ENCODE measurements at places on chromosomes 12 and 14.

GRCh38 chr12:82832096-82832495, 145.4 kb downstream of the TMTC2 start:
- no peak for DNase-seq

DNA sequence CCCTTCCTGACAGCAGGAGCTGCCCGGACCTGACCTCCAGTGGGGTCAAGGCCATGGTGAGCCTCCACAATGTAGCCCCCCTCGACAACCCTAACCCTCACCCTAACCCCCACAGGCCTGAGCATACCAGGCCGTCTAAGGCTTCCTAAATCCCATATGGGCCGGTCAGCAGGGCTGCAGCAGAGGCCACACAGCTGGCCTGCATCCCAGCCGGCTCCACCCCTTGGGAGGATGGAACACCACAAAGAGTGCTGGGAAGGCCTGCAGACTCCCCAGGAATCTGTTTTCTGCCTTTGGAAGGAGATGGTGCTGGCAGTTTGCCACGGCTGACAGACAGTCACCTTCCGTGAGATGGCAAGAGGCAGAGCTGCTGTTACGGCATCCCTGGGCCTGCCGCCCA, 2.8 kb downstream of the TMEM179 start:
- DNase-seq = peak; percentile 2

DNA sequence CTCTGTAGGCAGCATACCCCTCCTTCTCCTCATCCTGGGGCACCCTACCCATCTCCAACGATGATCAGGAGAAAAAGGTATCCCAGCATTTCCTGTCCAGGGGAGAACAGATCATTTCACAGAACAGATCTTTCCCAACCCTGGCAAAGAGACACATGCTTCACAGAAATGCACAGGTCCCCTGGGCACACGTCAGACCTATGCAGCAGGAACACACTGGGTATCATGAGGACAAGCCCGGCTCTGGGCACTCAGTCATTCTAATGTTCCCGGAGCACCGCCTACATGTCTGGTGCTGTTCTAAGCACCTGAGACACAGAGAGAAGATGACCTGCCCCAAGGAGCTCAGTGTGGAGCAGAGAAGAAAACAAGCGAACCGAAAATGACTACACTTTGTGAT, 56.2 kb downstream of the ACTN1 start:
- no peak for DNase-seq

DNA sequence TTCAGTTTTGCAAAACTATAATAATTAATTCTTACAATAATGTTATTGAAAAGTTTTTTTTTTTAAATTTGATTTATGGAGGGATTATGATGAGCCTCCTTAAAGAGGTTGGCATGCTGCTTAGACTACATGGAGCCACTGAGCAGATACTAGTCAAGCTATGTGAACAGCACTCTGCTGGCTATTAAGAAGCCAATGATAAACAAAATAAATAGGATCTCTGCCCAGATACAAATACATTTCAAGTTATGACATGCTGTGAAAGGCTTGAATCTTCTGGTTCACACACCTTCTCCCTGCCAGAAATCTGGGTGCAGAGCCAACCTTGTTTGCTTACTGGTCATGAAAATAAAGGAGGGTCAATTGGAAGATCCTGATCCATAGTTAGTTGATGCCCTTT, 107.4 kb upstream of the NAV3 start:
- no peak for DNase-seq

- peak; percentile 51 for DNase-seq
Measured at GRCh38 chr14:91185721-91186120, 58.8 kb downstream of the GPR68 start.

DNA sequence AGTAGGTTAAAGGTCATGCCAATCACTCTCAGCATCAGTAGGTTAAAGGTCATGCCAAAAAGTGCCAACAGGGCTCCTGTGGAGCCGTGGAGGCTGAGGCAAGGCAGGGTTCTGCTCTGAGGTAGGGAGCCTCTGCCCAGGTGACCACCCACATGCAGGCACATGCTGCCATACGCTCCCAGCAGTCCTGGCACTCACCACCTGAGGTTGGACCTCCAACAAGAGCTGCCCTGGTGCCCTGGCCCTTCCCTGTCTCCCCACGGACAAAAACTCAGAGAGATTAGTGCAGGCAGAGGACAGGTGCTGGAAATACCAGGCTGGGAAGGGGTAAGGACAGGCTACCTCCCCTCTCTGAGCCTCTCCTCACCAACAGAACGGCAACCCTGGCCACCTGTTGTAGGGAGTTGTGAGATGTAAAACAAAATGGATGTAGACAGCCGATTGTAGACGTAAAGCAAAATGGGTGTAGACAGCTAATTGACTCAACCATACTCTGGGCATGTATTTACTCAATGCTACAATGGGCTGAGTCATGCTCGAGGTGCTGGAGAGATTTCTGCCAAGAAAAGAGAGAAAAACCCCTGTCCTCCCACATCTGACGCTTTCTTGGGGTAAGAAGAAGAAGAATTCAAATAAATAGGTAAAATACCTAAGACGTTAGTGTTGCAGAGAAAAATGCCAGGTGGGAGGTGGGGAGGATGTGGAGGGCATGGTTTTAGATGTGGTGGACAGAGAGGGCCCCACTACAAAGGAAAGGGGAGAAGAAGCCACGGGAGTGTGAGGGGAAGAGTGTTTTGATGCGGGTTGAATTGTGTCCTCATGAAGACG, 32.4 kb downstream of the LTBP2 start:
- peak; percentile 94 for DNase-seq

DNA sequence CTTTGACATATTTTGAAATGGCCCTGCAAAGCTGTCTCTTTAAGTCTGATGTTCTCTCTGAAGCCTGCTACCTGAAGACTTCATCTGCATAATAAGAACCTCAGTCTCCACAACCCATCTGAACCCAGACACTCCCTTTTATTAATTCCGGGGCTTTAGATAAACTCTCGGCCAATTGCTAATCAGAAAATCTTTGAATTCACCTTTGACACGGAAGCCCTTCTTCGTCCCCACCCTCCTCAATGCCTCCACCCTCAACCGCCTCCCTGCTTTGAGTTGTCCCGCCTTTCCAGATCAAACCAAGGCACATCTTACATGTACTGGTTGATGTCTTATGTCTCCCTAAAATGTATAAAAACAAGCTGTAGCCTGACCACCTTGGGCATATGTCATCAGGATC, 17.6 kb downstream of the OR6J1 start:
- DNase-seq = no peak

- no peak for DNase-seq
Measured at GRCh38 chr14:69260861-69261564, 1.1 kb downstream of the GALNT16 start.

- peak; percentile 11 for DNase-seq
Measured at GRCh38 chr12:58976146-58976545, 55.8 kb upstream of the LRIG3 start.

- DNase-seq = no peak
Measured at GRCh38 chr14:75823334-75823733, 158.5 kb downstream of the TGFB3 start.

- DNase-seq = peak; percentile 94
Measured at GRCh38 chr12:108649669-108650068, 16.0 kb upstream of the SELPLG start.

DNA sequence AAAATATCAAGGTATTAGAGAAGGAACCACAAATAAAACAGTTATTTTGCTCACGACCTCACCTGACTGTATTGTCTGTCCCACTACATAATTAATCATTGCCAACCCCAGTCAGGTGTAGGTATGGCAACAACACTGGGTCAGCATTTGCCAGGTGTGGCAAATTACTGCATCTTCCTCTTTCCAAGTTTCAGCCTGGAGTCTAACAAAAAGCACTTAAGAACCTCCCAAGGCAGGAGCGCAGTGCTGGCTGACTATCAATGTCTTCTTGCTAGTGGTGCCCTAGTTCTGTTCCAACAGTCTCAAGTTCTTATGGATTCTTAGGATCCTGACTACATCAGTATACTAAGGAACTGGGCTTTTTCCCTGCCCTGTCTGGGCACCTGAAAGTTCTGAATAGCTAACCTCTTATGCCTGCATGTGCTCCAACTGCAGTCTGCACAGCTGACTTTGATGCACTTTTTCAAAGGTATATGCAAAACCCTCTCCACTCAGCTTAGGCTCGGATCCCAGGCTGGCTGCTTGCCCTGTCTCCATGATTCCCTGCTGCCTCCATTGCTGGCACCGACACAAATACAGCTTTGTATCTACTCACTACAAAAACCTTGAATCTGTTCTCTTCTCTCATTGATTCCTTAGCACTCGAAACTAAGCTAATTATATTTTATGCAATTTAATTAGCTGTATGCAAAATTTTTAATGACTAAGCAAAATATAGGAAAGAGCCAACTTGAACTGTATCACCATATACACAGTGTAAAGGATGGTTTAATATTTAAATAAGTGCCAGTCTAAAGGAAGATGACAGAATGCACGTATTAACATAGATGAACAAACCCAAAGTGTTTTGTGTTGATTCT, 113.3 kb downstream of the PRKD1 start:
- peak; percentile 44 for DNase-seq

DNA sequence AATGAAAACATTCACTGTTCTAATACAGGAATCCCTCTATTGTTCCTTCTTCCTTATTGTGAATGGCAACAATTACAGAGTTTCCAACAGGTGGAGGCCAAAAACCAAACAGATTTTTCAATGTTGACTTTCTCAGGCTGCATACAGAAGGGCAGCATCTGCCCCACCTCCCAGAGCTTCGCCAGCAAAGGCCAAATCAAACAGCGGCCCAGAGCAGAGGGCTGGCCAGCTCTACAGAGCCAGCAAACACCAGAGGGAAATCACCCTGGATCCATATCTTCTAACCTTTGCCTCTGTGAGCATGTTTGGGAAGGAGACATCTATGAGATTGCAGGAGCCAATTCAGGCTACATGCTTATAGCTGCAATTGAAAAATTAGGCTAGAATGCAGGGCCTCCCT, 4.4 kb upstream of the CRACR2A start:
- no peak for DNase-seq

DNA sequence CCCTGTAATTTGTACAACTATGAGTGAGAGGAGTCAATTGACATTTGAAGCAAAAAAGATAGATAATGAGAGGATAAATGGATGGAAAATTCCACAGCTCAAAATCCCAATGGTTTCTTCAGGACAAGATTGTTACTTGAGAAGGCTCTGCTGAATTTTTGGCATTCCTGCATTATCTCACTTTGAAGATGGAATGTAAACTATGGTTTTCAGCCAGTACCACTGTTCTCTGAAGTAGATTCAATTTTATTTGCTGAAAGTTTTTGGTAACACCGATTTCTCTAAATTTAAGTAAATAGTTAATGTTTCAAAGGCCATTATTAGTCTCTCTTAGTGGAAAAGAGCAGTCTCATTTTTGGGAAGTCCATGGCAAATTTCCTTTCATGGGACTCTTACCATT, 121.9 kb upstream of the SLC38A2 start:
- peak; percentile 85 for DNase-seq

- DNase-seq = no peak
Measured at GRCh38 chr12:78338054-78338785, 507.5 kb downstream of the NAV3 start.

DNA sequence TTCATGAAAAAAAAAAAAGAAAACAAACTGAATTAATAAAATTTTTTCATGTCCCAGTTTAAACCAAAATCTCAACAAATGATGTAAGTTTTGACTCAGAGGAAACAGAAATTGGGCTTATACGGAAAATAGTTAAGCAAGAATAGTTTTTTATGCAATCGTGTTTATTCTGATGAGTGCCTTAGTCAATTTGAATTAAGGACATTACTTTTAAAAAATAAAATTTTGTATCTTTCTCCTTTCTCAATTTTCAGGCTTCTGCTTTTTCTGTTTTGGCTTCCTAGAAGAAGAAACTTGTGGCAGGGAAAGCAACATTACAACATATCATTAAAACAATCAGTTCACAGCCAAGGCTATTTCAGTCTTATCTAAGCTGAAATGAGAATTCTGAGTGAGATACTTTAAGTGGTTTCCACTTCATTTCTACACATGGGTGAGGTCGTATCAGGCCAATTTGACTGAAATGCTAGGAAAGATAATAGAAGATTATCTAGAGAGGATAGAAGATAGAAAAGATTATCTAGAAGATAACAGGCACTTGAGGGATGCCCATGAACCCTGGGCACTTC, 52.4 kb downstream of the BCL2L14 start:
- no peak for DNase-seq

- DNase-seq = no peak
Measured at GRCh38 chr12:104991565-104992128, 5.5 kb downstream of the NOPCHAP1 start.

DNA sequence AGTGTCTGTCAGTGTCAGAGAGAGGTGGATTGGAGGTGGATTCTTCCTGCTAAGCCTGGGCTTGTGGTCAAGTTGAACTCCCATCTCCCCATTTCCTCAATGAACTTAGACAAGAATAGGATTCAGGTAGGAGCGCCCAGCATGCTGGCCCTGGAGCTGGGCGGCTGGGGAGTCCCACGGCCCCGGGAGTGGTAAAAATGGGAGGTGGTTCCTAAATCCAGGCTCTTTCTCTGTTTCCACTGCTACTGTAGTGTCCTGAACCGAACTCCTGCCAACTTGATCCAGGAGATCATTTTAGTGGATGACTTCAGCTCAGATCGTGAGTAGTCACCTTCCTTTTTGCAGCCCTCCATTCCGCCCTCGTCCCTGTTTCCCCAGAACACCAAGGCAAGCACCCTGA, 65.1 kb downstream of the GALNT16 start:
- DNase-seq = no peak

- no peak for DNase-seq
Measured at GRCh38 chr14:103613517-103613916, 15.5 kb upstream of the KLC1 start.

- DNase-seq = peak; percentile 52
Measured at GRCh38 chr12:78120866-78121560, 290.3 kb downstream of the NAV3 start.

GRCh38 chr14:30214461-30215090, 286.9 kb upstream of the PRKD1 start:
- peak; percentile 85 for DNase-seq

DNA sequence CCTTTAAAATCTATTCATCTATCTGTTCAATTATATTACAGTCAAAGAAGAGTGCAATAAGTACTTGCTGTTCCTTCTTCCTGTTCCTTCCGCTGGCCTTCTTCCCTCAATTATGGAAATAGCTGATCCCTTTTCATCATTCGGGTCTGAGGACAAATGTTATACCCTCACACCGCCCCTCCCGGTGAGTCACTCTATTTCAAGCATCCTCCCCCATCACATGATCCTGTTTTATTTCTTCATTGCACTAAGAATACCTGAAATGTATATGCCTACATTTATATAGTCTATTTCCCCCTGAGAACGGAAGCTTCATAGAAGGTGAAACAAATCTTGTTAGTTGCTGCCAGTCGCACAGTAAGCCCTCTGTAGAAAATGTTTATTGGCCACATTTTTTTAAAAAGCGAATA, 2.5 kb downstream of the SLC38A1 start:
- peak; percentile 61 for DNase-seq

DNA sequence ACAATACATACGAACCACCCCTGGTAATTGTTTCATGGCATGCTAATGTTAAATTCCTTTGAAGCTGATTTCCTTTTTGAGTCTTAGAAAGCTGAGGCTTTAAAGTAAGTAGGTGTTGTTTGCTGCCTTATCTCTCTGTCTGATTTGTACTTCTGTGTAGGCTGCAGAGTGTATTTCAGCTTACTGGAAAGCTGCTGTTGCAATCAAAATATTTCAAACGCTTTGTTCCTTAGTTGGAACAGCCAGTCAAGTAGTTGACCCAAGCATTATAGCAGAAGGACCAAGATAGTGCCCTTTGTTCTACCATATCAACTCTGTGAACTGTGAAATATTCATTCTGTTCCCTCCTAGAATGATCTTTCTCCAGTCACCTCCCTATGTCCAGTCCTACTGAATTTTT, 3.1 kb downstream of the PKP2 start:
- no peak for DNase-seq

Measured in IMR-90 (cell line).